ENCODE measurements at places on chromosomes 1 and 21. TPM values are rescaled to one million over a fixed set of nuclear protein-coding genes. Genes with fewer than 3 reads are reported as not detected.

DNA sequence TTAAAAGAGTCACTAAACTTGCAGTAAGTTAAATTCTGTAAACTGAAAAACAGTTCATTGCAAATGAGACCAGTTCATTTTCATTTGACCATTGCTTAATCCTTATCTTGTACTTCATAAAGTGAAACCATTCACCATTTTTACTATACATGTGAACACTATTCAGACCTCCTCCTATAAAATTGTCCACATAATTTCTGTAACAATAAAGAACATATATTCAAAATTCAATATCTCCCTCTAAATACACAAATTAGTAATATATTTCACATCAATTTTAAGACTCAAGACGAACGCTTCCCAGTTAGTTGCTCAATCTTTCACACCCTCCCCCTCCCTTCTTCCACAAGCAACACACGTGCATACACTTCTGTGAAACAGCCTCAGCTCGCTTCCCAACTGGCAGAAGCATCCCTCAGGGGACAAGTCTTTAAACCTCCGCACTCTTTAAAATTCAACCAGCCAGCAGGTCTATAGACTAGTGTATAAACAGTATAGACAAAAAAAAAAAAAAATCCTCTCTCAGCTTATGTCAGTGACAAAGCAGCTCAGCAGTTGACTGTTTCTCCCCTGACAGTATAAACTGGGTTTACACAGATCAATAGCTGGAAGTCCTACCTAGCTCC, 99.6 kb downstream of the DENND1B start:
- DNase-seq: peak; percentile 89

LRRC38 gene
- 0.24 TPM for polyA plus RNA-seq

GBP7 gene
- not detected for polyA plus RNA-seq

SYPL2 gene
- 0.22 TPM for polyA plus RNA-seq

DNA sequence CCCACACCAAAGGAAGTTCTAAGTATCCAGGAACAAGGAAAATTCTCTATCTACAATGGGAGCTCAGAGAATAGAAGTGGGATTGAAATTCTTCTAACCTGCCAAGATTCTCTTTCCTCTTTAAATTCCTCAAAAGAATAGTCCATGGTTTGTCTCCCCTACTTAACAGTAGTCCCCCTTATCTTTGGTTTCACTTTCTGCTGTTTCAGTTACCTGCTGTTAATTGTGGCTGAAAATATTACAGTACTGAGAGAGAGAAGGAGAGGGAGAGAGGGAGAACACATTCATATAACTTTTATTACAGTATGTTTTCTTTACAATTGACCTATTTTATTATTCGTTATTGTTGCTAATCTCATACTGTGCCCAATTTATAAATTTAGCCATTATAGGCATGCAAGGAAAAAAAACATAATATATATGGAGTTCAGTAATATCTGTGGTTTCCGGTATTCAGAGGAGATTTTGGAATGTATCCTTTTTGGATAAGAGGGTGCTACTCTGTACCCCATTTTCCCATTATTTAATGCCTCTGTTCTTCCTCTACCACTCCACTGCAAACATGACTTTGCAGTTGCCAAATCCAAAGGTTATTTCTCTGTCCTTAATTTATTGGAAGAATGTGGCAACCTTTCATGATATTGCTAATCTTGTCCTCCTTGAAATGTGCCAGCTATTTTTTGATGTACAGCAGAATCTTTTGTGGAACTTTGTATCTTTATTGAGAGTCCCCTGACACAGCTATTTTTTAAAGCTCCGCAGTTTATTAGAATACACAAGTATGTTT, 68.0 kb downstream of the USP25 start:
- no peak for DNase-seq

DNA sequence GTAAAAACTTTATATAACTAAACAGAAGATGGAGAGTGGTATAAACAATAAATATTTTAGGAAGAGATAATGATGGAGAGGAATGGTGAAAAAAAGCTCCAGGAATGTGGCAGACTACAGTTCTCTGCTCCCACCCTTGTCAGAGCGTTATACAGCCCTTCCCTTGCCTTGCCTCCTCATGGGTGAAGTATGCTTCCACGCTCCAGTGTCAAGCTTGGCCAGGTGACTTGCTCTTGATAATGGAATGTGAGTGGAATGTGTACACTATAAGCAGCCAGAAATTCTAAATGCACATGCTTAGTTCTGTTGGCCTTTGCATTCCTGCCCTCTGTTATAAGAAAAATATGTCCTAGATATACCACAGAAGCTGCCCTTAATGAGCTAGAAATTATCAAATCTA, 24.7 kb upstream of the POGK start:
- DNase-seq: no peak

- no peak for DNase-seq
Observed at GRCh38 chr1:151729966-151730291, 8.6 kb downstream of the RIIAD1 start.

DNA sequence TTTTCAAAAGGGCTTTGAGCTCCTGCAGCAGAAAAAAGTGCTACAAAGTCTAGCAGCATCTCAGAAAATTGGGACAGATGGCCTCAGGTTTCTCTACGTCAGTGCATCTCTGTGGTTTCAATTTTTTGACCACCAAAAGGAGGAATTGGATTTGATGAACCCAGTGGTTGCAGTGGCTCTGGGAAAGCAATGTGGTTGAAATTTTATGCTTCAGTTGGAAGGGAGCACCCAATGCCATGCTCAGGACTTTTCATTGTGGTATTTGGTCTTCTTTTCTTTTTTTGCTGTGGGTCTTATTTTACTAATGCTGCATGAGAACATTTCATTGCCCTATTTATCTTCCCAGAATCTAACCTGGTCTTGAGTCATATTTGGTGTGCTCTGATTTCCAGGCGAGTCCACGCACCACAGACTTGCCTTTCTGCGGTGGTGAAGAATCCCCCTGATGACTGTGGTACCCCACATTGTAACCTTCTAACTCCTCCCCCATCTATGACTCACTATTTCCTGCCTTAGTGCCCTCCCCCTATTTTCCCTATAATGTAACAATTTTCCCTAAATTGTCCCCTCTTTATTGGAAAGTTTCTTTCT, 56.7 kb downstream of the S1PR1 start:
- no peak for DNase-seq

NR0B2 gene
- polyA plus RNA-seq: 28.6 TPM

- DNase-seq: no peak
Observed at GRCh38 chr1:221965252-221965651, 223.4 kb upstream of the DUSP10 start.

FLG gene
- not detected for polyA plus RNA-seq

HCRTR1 gene
- polyA plus RNA-seq: not detected

DNA sequence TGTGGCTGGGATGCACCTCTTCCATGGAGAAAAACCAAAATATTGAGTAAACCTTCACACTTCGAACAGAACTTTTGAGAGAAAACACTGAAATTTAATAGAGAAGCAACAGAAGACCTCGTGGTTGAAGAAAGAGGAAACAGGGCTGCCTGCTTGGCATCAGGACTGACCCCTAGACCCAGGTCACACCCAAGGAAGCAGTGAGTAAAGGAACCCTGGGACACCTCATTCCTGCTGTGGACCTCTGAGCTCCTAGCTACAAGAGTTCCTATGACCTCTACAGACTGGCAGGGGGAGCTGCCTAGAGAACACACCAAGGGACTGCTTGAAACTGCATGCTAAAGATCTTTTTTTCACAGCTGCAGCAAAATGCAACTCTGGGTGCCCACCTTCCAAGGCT, 67.8 kb downstream of the FASLG start:
- DNase-seq: no peak

SIPA1L2 gene
- 24.5 TPM for polyA plus RNA-seq

AHDC1 gene
- polyA plus RNA-seq: 48.8 TPM

AMIGO1 gene
- polyA plus RNA-seq: 19.2 TPM

DNA sequence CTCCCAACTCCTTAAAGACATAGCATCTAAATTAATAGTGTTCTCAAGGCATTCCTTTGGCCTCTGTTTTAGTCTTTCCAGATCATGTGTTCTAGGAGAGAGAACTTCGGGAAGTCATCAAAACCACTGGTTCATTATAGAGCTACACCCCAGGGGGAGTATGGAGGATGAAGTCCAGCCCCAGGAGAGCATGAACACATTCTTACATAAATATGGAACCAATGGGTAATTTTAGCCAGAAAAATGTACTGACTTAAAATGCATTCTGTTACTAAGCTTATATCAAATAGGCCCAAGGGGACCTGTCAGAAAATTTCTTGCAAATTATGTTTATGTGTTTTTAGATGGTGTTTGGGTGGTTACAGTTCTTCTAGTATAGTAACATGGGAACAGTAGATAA, 165.2 kb downstream of the NTMT2 start:
- DNase-seq: no peak

DNA sequence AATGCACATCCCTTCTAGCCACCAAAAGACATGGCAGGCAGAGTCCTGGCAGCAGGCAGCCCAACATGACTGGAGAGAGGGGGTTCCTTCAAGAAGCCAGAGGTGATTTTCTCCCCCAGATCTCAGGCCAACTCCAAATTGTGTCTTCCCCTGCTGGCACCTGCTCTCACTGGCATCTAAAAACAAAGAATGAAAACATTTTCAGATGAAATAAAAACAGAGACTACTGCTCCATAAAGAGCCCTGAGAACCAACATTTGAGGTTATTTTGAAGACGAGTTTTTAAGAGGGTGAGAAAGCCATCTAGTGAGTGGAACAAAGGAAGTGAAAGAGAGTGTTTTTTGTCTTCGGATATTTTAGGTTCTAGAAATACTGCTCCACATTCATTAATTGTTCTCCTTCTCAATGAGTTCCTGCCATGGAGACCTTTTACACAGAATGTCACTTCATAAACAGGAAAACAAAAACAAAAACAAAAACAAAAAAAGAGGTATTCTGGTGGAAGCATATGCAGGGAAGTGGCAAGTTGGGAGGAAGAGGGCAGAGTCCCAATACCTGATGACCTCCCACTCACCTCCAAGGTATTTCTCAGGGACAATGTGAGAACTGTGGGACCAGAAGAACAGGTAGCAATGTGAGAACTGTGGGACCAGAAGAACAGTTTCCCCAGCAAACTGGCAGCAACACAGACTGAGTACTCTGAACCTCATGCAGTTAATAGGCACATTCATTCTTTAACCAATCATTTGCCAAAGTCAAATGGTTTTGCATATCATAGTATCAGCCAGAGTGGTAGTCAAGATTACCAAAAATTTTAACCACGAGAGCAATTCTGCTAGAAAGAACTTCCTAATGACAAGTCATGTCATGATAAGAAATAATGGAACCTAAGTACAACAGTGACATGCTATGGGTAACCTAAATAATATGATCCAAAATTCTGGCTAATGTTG, 50.0 kb downstream of the KIAA0319L start:
- no peak for DNase-seq

GPR37L1 gene
- 32.7 TPM for polyA plus RNA-seq

ARHGEF10L gene
- 16.2 TPM for polyA plus RNA-seq

COQ8A gene
- polyA plus RNA-seq: 99.6 TPM

GRCh38 chr1:116486424-116486823, 84.4 kb downstream of the CD58 start:
- no peak for DNase-seq

GRCh38 chr21:31900121-31900895, 27.5 kb downstream of the HUNK start:
- DNase-seq: no peak

DPYD gene
- 1.3 TPM for polyA plus RNA-seq

- peak; percentile 15 for DNase-seq
Observed at GRCh38 chr1:187244623-187245022, 415.9 kb downstream of the PLA2G4A start.

DNA sequence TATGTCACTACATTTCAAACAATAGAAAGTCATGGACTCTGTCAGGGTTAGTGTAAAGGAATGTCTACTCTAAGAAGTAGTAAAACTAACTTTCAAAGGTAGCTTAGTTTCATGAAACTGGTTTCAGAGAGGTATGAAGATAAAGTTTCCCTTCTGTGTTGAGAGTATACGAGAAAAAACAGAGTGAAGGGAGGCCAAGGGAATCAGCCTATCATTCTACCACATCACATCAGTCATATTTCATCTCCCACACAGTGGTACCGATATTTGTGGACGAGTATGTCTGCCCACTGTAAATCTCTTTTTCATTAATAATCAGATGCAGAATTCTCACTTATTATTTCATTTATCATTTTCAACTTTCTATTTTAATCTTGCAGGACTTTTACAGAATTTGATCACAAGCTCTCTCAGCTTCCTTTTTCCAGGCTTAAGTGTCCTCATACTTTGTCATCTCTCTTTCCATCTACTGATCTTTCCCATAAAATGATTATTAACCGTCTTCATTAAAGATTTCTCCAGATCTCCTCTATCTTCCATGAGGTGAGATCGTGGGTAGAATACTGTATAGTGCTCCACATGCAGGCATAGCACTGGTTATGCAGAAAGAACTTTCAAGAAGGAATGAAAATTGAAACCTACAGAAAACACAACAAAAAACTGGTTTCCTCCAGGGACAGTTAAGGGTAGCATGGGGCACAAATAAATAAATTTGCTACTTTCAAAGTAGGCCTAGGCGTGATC, 11.5 kb upstream of the IFI16 start:
- no peak for DNase-seq

- no peak for DNase-seq
Observed at GRCh38 chr1:58447886-58448285, 98.6 kb downstream of the OMA1 start.

- DNase-seq: peak; percentile 1
Observed at GRCh38 chr1:153680120-153680403, 1.6 kb downstream of the NPR1 start.

Data from brain (organoid and tissue), 16 donors.